A549 (cell line): ENCODE measurements at places on chromosomes 5 and 9. TPM values are rescaled to one million over a fixed set of nuclear protein-coding genes. Genes with fewer than 3 reads are reported as not detected.

ZCCHC7 gene
- polyA plus RNA-seq: 12.4 to 15.7 TPM (median 15.7 TPM) in 3 replicates

DMGDH gene
- not detected in 3 replicates for polyA plus RNA-seq

ANKRD34B gene
- polyA plus RNA-seq: 0.01 TPM in 1 of 3 replicates, not detected in the others

EMB gene
- polyA plus RNA-seq: 4.6 to 5.2 TPM (median 4.6 TPM) in 3 replicates

IL13 gene
- polyA plus RNA-seq: 0.08 to 0.13 TPM in 2 of 3 replicates, not detected in the other

SPINK13 gene
- 0.13 TPM in 1 of 3 replicates, not detected in the others for polyA plus RNA-seq

ABLIM3 gene
- polyA plus RNA-seq: 3.0 to 4.0 TPM (median 3.6 TPM) in 3 replicates

HRCT1 gene
- 0.22 to 0.41 TPM in 2 of 3 replicates, not detected in the other for polyA plus RNA-seq

NUDT2 gene
- polyA plus RNA-seq: 24.2 to 26.4 TPM (median 25.5 TPM) in 3 replicates

IL3 gene
- polyA plus RNA-seq: not detected in 3 replicates

RMI1 gene
- polyA plus RNA-seq: 15.2 to 17.1 TPM (median 17.0 TPM) in 3 replicates

PCDH12 gene
- not detected in 3 replicates for polyA plus RNA-seq

SPATA6L gene
- polyA plus RNA-seq: 0.99 to 1.6 TPM (median 1.2 TPM) in 3 replicates

NIM1K gene
- polyA plus RNA-seq: 0.06 to 0.33 TPM (median 0.10 TPM) in 3 replicates

ADAMTS6 gene
- 0.18 to 0.51 TPM (median 0.22 TPM) in 3 replicates for polyA plus RNA-seq

SCGB3A2 gene
- not detected in 3 replicates for polyA plus RNA-seq

OCLN gene
- 10.7 to 12.7 TPM (median 11.4 TPM) in 3 replicates for polyA plus RNA-seq

CKMT2 gene
- polyA plus RNA-seq: not detected in 3 replicates

C5orf52 gene
- polyA plus RNA-seq: not detected in 3 replicates

FBLL1 gene
- 0.06 to 0.21 TPM (median 0.16 TPM) in 3 replicates for polyA plus RNA-seq

PURA gene
- polyA plus RNA-seq: 9.1 to 12.7 TPM (median 11.9 TPM) in 3 replicates

FAXDC2 gene
- 0.14 to 0.42 TPM (median 0.33 TPM) in 3 replicates for polyA plus RNA-seq

RAD50 gene
- polyA plus RNA-seq: 39.6 to 48.2 TPM (median 41.6 TPM) in 3 replicates

SPAG8 gene
- polyA plus RNA-seq: 0.45 to 0.71 TPM (median 0.54 TPM) in 3 replicates

HK3 gene
- polyA plus RNA-seq: 0.12 to 0.17 TPM in 2 of 3 replicates, not detected in the other

SHISAL2B gene
- not detected in 3 replicates for polyA plus RNA-seq

IL9 gene
- polyA plus RNA-seq: not detected in 3 replicates

TNFSF15 gene
- polyA plus RNA-seq: 1.6 to 3.1 TPM (median 2.8 TPM) in 3 replicates

GLRA1 gene
- polyA plus RNA-seq: not detected in 3 replicates

MAPK9 gene
- polyA plus RNA-seq: 34.6 to 36.6 TPM (median 34.7 TPM) in 3 replicates

PCDH1 gene
- 0.41 to 0.57 TPM (median 0.41 TPM) in 3 replicates for polyA plus RNA-seq

ADAMTS12 gene
- polyA plus RNA-seq: 4.8 to 6.8 TPM (median 5.4 TPM) in 3 replicates

GKAP1 gene
- polyA plus RNA-seq: 6.1 to 6.5 TPM (median 6.2 TPM) in 3 replicates

FCN2 gene
- not detected in 3 replicates for polyA plus RNA-seq

GRXCR2 gene
- not detected in 3 replicates for polyA plus RNA-seq

STKLD1 gene
- polyA plus RNA-seq: 0.29 to 1.4 TPM (median 1.2 TPM) in 3 replicates

MFAP3 gene
- 23.9 to 26.2 TPM (median 25.1 TPM) in 3 replicates for polyA plus RNA-seq

UGT3A1 gene
- polyA plus RNA-seq: not detected in 3 replicates

DND1 gene
- polyA plus RNA-seq: 1.0 to 1.3 TPM (median 1.1 TPM) in 3 replicates

NUP214 gene
- polyA plus RNA-seq: 18.5 to 21.2 TPM (median 19.3 TPM) in 3 replicates

WDR38 gene
- polyA plus RNA-seq: 0.12 TPM in 1 of 3 replicates, not detected in the others

OGN gene
- not detected in 3 replicates for polyA plus RNA-seq

C9orf153 gene
- 0.06 to 0.17 TPM (median 0.16 TPM) in 3 replicates for polyA plus RNA-seq

LMX1B gene
- 0.56 to 0.98 TPM (median 0.57 TPM) in 3 replicates for polyA plus RNA-seq

CDH9 gene
- polyA plus RNA-seq: not detected in 3 replicates

PAIP1 gene
- polyA plus RNA-seq: 84.6 to 89.6 TPM (median 86.7 TPM) in 3 replicates

SPATA31C1 gene
- not detected in 3 replicates for polyA plus RNA-seq

FAM219A gene
- polyA plus RNA-seq: 13.5 to 15.7 TPM (median 15.3 TPM) in 3 replicates

TNFSF8 gene
- not detected in 3 replicates for polyA plus RNA-seq

SLC27A6 gene
- polyA plus RNA-seq: 0.11 TPM in 1 of 3 replicates, not detected in the others

ABL1 gene
- polyA plus RNA-seq: 30.0 to 32.6 TPM (median 32.4 TPM) in 3 replicates

CSF2 gene
- polyA plus RNA-seq: 0.34 TPM in 1 of 3 replicates, not detected in the others

NSUN2 gene
- 99.4 to 109 TPM (median 101 TPM) in 3 replicates for polyA plus RNA-seq

SLC6A3 gene
- 0.03 to 0.06 TPM (median 0.05 TPM) in 3 replicates for polyA plus RNA-seq

TNC gene
- 0.63 to 0.68 TPM (median 0.67 TPM) in 3 replicates for polyA plus RNA-seq

ITGA2 gene
- polyA plus RNA-seq: 8.5 to 9.7 TPM (median 9.3 TPM) in 3 replicates

BSPRY gene
- 0.04 to 0.05 TPM in 2 of 3 replicates, not detected in the other for polyA plus RNA-seq

CEL gene
- polyA plus RNA-seq: 0.68 to 0.87 TPM (median 0.87 TPM) in 3 replicates

ARHGEF37 gene
- 0.98 to 1.2 TPM (median 1.2 TPM) in 3 replicates for polyA plus RNA-seq
